ENCODE measurements at places on chromosomes 5 and 9.

DNA sequence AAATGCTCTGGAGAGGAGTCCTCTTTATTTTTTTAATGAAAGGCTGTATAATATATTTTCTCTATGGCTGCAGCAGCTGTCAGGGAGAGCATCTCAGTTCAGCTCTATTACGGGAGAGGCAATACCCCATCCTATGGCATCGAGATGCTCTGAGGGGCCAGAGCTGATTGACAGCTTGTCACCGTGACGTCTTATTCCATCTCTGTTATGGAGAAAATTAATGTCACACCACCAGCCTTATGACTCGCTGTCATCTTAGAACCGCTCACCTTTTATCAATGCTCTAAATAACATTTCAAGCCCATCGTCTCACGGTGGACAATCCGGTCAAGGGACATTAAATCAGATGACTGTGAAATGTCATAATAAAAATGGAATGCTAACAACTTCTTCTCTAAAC, 273.5 kb downstream of the SLF1 start:
- DNase-seq, result no peak

- DNase-seq, result no peak
These were observed 362.3 kb downstream of the FAM170A start for GRCh38 chr5:119991625-119992024.

DNA sequence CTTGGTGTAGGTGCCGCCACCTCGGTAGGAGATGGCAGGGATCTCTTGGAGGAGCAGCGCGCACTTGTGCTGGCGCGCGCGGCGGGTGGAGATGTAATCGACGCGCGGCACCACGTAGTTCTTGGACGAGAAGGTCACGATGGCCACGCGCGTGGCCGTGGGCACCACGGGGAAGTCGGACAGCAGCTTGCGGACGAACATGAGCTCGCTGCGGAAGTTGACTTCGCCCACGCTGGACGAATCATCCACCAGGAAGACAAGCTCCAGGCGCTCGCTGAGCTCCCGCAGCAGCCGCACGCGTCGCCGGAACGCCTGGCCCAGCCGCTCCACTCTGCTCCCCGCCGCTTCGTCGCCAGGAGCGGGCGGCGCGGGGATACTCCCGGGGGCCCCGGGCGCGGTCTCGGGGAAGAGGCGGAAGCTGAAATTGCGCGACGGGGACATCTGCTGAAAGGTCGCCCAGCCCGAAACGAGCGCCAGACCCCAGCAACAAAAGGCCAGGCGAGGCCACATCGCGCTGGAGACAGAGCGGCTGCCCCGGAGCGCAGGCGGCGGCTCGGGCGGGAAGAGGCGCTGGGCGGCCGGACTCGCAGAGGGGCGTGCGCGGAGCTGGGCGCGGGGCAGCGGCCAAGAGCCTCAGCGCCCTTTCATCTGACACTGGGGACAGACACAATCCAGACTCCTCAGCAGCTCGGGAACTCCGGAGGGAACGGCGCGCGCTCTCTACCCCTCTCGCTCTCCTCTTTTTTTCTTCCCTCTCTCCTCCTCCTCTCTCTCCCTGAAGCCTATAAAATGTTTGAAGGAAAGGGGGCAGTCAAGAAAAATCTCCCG, at the start of gene SVEP1:
SVEP1 (minus strand) TSS at position 708 of the 828 bp plus-strand sequence; CDS start at position 510, 198 bp downstream.
- DNase-seq, result no peak

DNA sequence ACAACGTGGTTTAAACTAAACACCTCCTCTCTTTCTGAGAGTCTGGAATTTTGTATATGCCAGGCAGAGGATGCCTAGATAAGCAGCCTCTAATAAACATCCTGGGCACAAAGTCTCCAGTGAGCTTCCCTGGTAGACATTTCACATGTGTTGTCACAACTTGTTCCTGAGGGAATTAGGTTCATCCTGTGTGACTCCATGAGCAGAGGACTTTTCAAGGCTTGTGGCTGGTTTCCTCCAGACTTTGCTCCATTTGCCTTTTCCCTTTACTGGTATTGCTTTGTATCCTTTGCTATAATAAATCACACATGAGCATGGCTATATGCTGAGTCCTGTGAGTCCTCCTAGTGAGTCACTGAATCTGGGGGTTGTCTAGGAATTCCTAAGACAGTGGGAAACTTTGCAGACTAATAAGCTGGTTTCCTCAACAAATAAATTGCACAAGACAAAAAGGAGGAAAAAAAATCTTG, 77.4 kb downstream of the NR2F1-AS1 start:
- no peak for DNase-seq

DNA sequence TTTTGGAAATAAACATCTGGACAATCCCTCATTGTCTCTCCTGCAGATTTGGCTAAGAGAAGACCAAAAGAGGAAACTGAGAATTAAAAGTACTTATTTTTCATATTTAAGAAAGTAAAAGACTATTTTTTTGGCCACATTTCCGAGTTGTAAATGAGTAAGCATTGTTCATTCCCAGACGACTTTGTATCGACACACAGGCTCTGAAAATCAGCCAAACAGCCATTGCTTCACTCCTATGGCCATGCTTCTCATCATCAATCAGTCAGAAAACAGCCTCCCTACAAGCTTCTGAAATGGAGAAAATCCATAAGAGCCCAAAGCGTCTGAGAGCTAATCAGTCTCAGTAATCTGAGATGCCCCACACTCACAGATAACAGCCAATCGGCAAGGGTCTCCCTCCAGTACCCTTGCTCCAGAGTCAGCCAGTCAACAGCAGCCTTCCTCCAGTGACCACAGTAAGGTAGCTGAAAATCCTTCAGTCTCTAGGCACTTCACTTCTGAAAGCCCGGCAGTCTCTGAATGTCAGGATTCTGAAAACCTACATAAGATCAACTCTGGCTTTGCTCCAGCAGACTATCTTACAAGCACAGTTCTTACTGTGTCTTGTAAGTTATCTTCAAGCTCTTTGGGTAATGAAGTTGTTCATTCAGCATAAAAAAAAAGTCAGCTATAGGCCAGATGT, 30.9 kb downstream of the CDO1 start:
- DNase-seq, result no peak

DNA sequence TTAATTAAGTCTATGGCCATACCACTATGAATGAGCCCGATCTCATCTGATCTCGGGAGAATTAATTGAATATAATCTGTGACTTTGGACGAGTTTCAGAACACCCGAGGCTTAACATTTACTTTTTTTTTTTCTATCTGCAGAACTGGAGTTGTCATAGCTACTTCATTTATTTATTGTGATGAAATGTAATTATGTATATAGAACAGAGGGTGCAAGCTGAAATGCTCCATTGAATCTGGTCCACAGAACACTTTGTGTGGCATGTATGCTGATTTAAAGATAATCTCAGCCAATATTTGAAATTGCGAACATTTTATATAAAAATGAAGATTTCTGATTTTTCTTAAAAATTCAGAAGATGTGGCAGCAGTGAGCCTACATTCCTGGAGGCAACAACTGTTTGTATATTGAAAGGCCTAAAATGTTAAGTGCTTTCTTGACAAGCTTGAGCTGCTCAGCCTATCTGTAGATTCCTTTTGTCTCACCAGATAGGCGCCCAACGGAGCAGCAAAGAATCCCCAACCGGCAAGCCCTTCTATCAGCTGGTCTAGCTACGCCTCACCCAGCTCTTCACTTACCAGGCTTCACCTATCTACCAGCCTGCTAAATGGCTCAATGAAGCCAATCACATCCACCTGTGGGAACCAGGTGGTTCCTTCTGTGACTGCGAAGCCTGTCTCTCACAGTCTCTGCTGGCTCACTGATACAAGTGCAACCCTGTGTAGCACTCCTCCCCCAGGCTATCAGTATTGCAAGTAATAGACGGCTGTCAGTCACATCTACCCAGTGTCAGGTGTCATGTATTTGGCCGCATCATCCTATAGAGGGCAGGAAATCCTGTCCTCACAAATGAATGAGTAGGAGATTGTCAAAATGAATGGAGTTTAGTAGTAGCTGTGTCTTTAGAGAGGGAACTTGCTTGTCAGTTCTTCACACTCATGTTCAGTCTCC, 170.6 kb upstream of the MRPS30 start:
- DNase-seq, result no peak

- DNase-seq, result peak; percentile 11
These were observed 472 bp downstream of the FBXO4 start for GRCh38 chr5:41925555-41925951.

GRCh38 chr9:98949565-98949964, 5.9 kb downstream of the COL15A1 start:
- DNase-seq, result no peak

DNA sequence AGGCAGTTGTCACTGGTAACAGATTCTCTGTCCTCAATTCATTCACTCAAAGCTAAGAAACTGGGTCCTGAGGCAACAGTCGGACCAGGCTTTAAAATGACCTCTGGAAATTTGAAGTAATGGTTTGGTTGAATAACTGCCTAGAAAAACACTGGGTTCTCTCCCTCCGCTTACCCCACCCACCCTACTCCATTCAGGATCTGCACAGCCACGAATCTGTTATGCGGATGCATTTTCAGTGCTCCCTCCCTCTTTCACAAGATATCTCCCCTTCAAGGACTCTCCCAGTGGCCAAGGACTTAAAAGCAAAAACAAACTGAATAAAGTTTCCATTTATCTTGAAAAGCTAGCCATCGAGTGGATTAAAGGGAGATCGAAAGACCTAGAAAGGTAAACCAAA, 260.2 kb upstream of the ANKRD55 start:
- DNase-seq, result no peak

GRCh38 chr9:15400281-15400941, 22.3 kb upstream of the SNAPC3 start:
- no peak for DNase-seq

DNA sequence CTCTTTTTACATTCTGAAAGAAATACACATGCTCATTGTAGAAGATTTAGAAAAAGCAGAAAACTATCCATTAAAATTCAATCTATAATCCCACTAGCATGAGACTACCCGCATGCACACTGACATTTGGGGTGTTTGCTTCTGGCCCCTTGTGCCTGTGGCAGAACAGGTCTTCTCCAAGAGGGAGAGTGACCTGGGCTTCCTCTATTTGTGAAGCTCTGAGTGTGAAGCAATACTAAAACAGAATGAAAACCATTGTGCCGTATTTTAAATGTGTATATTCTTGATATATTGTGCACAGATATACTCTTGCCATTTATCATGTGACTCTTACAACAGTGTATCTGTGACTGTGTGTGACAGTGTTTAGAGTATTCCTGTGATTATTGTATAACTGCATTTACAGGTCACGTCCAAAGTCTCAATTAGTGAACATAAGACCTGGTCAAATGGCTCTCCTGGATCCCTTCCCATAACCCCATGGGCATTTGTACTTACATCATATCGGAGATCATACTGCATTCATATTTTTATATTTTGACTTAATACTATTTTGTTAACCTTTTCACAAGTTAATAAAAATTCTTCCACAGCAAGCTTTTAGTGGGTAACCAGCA, 14.7 kb upstream of the CPEB4 start:
- DNase-seq, result no peak

GRCh38 chr5:169595172-169595820, 11.7 kb downstream of the SPDL1 start:
- DNase-seq, result no peak

- peak; percentile 9 for DNase-seq
These were observed 69.0 kb downstream of the SLC28A3 start for GRCh38 chr9:84271531-84271900.

GRCh38 chr9:122075135-122076030, 17.7 kb downstream of the TTLL11 start:
- DNase-seq, result no peak

GRCh38 chr9:98903961-98904411, 39.7 kb upstream of the COL15A1 start:
- DNase-seq, result no peak

GRCh38 chr5:33608344-33609041, 167.7 kb downstream of the TARS1 start:
- no peak for DNase-seq

GRCh38 chr9:107337676-107338590, 54.9 kb downstream of the RAD23B start:
- no peak for DNase-seq

GRCh38 chr9:36289836-36290435, 31.7 kb upstream of the GNE start:
- DNase-seq, result no peak

DNA sequence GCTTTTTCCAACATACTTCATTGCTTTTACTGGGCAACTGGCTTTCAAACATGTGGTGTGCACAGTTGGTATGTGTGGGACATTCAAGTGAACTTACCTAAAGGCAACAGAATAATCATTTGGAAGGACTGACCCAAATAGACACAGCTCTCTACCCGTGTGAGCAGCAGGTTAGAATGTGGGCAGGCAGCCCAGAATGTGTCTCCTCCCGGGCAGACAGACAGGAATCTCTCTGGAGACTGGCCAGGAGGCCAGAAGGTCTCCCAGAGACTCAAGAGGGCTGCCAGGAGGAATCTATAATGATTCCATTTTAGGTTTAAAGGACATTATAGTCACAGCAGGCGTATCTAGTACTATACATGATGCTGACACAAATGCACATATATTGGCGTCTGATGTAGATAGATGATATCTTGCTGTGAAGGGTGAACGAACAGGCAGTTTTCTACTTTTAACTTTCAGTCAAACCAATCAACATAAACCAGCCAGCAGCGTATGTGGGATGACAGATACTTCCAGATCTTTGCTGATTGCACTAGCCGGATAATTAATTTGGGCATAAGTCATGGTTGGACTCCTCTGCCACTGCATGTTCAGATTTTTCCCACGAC, 297.4 kb upstream of the ZNF608 start:
- DNase-seq, result no peak

DNA sequence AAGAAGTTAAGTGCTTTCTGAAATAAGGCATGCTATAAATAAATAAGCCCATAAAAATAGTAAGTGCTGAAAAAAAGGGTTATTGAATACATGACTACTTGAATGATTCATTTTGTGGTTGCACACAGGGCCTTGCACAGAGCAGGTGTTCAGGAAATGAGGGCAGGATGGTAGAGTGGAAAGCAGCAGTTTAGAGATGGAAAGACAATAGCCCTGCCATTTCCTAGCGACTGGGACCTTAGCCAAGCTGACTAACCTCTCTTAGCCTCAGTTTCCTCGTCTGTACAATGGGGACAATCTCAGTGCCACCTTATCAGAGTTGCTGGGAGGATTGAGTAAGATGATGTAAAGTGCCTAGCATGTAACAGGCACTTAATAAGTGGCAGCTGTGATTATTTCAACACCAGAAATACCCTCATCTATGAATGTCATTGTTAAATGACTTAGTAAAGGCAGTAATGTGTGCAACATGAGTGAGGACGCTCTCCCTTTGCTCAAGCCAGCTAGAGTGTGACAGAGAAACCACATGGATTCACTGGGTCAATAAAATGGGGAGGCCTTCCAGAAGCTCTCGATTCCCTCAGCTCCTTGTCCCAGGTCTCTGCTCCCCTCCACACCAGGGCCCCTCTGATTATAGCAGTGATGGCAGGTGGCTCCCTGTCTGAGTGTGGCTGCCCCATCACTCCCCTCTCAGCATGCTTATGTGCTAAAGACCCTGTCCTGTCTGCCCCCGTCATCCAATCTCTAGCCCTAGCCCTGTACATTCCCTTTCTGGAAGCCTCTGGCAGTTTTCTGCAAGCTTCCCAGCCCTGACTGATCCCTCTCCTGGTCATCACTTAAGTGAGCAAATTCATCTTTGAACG, 16.0 kb upstream of the PHF19 start:
- DNase-seq, result peak; percentile 68

DNA sequence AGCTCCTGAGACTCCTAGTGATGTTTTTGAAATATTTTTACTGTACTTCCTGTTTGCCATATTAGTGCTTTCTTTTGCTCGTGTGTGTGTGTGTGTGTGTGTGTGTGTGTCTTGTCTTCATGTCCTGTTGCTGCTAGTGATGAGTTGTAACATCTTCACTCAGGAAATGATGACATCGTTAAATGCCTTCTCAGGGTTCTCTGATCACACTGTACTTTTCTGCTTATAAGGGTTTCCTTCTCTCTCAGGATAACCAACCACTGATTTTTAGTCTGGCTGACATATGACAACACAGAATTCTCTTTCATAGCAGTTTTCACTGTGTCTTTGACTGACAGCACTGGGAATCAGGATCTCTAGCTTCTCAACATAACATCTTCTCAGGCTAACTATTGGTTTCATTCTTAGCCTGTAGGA, 16.1 kb downstream of the SV2C start:
- DNase-seq, result no peak
